NCI-H2171 (cell line): ENCODE measurements at places on chromosomes 5 and 9.

GRCh38 chr5:2767089-2767488, 15.6 kb upstream of the IRX2 start:
- no peak for DNase-seq

DNA sequence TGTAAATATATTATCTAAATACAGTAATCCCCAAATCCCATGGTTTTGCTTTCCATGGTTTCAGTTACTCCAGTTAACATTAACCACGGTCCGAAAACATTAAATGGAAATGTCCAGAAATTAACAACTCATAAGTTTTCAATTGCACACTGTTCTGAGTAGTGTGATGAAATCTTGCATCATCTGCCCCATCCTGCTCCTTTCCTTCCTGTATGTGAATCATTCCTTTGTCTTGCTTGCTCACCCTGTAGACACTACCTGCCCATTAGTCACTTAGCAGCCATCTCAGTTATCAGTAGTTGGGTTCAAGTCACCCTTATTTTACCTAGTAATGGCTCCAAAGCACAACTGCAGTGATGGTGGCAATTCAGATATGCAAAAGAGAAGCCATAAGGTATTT, 1568.5 kb upstream of the WWC1 start:
- DNase-seq: no peak

DNA sequence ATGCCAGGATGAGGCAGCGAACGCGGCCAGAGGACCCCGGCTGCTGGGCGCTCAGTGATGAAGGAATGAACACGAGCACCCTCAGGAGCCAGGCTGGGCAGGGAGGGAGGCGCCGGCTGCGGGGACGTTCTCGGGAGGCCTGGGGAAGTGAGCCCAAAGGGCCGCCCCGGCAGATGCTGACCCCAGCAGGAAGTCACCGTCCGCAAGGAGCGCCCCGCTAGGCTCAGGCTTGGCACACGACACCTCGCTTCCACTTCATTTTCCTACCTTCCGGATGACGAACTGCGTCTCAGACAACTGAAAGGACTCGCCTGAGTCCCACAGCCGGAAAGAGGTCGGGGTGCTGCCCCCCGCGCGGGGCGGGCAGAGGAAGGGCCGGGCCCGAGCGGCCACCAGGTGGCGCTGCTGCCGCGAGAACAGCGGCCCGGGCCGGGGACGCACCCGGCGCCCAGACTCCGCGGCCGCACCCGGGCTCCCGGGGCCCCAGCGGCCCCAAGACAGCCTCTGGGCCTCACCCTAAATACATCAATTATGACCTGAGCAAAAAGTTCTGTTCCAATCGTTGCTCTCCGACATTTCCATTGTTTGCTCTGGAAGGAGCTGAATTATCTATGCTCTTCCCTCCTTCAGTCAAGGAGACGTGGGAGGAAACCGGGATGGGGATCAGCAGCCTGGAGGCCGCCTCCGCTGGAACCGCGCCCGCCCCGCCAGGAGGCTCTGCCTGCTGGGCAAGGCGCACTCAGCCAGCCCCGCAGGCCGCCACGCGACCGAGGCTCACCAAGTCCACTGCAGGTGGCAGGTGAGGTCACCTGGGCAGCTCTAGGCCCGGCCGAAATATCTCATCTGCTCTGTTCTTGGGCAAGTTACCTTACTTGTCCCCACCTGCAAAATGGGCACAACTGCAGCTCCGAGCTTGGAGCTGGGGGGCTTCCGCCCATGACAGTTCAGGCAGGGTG, 107.0 kb downstream of the ZNF354C start:
- peak; percentile 26 for DNase-seq

- DNase-seq: no peak
Measured at GRCh38 chr5:78397831-78398230, 37.4 kb downstream of the SCAMP1 start.

DNA sequence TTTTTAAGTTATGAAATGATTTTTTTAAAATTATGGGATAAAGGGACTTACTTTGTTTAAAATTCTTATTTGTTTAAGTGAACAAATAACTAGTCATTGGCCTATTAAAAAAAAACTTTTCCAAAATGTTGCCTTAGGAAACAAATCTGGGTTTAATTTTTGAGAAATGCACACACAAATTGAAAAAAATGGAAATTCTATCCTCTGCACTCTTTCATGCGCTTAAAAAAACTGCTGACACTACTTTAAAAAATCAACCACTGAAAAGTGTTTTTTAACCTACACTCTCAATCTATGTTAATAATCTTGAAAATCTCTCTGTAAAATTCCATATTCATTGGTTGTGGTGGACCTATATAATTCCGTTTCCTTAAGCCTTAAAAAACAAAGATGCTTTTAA, 163.4 kb upstream of the DAB2 start:
- DNase-seq: no peak

DNA sequence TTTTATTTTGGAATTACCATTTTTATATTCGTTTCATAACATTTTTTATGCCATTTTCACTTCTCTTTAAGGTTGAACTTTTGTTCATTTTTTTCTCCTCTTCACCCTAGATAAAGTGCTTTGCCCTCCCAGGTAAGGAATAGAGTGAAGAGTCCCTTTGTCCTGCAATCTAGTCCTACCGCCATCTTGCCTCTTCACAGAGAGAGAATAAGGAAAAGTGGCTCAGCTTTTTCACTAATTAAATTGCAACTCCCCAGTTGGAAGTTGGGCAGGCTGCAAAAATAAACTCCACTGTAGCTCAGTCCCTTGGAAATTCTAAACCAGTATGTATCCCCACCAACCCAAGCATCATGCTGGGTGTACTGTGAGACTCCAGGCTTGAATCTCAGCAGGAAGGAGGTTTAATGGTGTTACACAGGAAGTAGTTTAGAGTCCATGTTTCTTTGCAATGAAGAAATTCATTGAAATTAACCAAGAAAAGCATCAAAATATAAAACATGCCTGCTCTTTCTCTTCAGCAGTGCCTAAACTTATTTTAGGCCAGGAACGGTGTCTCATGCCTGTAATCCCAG, 60.3 kb upstream of the PCSK1 start:
- DNase-seq: no peak

- DNase-seq: no peak
Measured at GRCh38 chr5:14675865-14676300, 11.4 kb downstream of the OTULIN start.

GRCh38 chr9:14547245-14548060, 145.8 kb downstream of the ZDHHC21 start:
- no peak for DNase-seq

DNA sequence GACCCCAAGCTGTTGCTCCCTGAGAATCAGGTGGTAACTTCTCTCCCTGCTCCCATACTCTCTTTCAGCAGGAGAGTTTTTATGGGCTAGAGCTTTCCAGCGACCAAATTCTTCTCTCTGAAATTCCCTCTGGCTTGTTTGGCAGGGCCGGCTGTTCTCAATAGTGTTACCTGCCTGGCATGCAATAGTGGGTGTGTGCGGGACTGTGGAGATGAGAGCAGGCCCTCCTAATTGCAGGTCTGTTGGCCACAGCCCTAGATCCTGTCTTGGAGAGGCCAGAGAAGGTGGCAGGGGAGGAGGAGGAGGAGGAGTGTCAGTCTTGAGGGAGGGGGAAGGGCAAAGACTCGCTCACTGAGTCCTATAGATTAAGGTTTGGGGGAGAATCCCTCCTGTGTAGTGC, 29.5 kb downstream of the AQP7 start:
- DNase-seq: no peak

- DNase-seq: no peak
Measured at GRCh38 chr5:52787600-52788504, at the start of the genes ITGA1 and PELO. TSS of gene ITGA1 (plus strand) at chr5:52787916. CDS start at chr5:52788354, 438 bp downstream. TSS of gene PELO (plus strand) at chr5:52787916. CDS start at chr5:52800395, 12,479 bp downstream.

GRCh38 chr5:1999794-2000193, 117.1 kb upstream of the IRX4 start:
- no peak for DNase-seq

GRCh38 chr9:132241840-132242620, 80.2 kb downstream of the NTNG2 start:
- peak; percentile 47 for DNase-seq

DNA sequence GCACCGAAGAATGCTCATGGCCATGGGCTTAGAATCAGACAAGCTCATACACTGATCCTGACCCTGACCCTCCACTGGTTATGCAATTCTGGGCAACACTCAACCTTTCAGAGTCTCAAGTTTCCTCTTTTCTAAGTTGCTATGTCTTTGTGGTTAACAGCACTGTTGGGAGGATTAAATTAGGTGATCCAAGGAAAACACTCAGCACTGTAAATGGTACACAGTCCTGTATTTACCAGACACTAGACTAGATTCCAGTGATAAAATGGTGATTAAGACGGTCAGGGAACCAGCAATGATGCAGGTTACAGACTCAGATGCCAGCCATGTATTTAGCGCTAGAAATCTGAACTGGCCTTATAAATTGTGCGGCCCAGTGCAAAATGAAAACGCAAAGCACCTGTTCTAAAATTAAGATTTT, 8.1 kb downstream of the ARL15 start:
- DNase-seq: no peak

- DNase-seq: no peak
Measured at GRCh38 chr9:99128133-99128406, 23.2 kb downstream of the TGFBR1 start.

DNA sequence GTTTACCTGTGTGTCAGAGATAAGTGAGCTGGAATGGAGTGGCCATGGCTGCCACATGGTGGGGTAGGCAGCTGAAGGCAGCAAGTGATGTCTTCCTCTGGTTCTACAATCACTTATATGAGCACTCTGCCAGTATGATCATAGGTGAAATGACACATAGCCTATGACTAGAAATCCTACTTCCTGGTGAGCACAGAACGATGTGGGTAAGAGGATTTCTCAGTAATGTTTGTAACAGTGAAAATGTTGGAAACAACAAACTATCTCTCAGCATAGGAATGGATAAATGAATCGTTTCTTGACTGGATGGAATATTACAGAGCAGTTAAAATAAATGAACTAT, 187.0 kb upstream of the S1PR3 start:
- no peak for DNase-seq

DNA sequence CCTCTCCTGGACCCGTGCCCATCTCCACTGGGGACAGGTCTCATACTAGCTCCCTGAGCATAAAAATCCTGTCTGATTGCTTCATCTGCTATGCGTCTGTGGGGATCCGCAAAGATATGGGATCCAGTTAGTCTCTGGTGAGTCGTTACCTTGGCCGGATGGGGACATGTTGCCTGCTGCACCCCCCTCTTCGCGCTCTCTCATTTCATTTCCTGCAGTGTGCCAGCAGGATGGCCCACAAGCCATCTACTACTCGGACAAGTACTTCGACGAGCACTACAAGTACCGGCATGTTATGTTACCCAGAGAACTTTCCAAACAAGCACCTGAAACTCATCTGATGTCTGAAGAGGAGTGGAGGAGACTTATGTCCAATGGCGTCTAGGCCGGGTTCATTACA, 17.0 kb upstream of the CEP78 start:
- DNase-seq: no peak

GRCh38 chr9:106707291-106707690, 155.7 kb upstream of the ZNF462 start:
- no peak for DNase-seq

DNA sequence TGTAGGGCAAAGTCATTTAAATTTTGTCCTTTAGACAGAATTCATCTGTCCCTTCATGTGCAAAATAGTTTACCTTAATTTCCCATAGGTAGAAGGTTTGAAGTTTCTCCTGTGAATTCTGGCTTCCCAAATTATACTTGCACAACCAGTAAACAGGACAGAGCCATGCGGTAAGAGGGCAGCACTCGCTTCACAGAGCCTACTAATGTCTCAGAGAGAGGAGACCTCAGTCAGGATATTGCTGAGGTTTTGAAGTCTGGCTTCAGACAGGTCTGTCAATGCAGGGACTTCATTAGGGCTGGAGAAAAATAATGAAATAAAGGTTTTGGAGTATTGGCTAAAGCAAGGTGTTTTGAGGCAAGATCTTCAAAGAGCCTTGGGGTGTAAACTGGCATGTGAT, 91.4 kb downstream of the ANXA1 start:
- DNase-seq: no peak

DNA sequence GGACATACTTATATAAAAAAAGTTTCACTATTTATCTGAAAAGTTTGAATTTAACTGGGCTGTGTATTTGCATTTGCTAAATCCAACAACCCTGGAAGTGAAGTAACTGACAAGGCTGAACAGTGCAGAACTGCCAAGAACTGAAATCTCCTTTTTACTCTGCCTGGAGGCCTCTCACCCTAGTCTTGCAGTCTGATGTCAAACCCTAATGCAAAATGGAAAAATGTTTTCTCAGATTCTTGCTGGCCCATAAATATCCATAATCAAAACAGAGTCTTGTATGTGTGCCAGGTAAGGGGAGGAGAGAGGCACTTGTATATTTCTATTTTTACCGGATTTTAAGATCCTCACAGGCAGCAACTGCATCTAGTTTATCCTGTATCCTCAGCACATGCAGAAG, 432.7 kb upstream of the KLF4 start:
- DNase-seq: no peak

GRCh38 chr9:16291921-16292320, 578.5 kb downstream of the BNC2 start:
- DNase-seq: no peak

- no peak for DNase-seq
Measured at GRCh38 chr9:71302776-71303175, 181.4 kb upstream of the TRPM3 start.

- DNase-seq: no peak
Measured at GRCh38 chr5:179954434-179954833, 46.7 kb upstream of the TBC1D9B start.

- DNase-seq: no peak
Measured at GRCh38 chr9:69542942-69543704, 129.0 kb downstream of the APBA1 start.

DNA sequence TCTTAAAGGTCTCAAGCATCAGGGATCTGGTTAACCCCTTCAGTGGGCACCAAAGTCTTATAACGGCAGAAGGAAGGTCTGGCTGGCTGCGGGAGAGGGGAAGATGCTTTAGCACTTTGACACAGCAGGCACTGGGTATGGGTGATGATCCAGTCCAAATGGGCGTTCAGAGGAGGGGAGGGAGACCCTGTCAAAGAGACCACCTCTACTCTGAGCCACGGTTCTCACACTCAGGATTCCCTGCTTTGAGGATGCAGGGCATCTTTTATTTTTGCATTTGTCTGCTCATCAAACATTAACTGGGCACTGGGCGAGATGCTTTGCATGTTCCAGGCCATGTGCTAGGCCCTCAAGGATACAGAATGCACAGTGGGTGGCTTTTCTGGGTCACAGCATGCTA, 204.0 kb downstream of the DAB2IP start:
- DNase-seq: no peak

DNA sequence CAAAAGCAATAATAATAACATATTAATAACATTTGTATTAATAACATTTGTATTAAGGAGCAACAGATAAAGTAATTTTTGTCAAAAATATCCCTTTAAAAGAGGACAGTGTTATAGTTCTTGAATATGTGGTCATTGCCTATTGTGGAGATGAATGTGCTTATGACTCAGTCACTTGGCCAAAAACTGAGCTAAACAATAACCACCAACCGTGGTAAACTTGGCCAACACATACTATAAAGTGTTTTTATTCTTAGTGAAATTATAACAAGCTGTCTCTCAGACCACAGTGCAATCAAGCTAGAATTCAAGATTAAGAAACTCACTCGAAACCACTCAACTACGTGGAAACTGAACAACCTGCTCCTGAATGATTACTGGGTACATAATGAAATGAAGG, 159.2 kb upstream of the PLPPR1 start:
- no peak for DNase-seq

- DNase-seq: no peak
Measured at GRCh38 chr5:42887097-42887496, 75.4 kb upstream of the SELENOP start.
